ENCODE measurements at places on chromosomes 7 and 10. TPM values are rescaled to one million over a fixed set of nuclear protein-coding genes. Genes with fewer than 3 reads are reported as not detected.

The NUTM2E gene
- total RNA-seq: not detected

DNA sequence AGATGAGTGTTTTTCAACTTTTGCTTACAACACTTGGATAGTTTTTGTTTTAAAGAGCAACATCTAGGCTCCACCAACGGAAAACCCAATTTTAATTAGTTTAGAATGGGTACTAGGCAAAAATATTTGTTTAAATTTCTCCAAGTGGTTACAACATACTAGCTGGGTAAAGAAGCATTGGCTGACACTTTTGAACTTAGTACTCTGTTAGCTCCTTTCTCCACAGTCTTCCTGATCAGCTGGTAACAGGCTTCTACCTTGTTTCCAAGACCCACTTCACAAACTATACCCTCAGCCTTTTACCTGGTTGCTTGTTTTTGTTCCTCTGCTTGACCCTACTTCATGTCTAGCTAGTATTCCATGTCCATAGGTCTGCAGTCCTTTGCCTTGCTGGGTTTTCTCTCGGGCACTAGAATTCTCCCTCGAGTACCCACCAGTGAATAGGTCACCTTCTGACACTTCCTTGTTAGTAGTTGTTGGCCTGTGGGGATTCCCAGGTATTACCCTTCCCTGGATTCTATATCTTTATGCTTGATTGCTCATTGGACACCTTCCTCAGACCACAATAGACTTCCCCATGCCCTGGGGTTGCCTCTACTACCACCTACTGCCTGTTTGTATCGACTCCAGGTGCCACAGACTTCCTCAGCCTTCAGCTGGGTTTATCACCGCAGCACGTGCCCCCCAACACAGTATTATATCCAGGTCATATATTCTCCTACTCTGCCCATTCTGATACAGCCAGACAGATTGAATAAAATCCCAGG, 42.0 kb downstream of the PRPS1L1 start:
- no peak overlapping the region for H3K27ac ChIP-seq
- H3K27me3 ChIP-seq: no peaks in the 10 kb centered on the region
- H3K4me1 ChIP-seq: no peaks in the 10 kb centered on the region
- H3K4me3 ChIP-seq: no peak overlapping the region
- DNase-seq: no peak

- no peak for DNase-seq
- H3K36me3 ChIP-seq: no peaks in the 10 kb centered on the region
- peaks cover 15% of the 10 kb centered on the region for H3K4me1 ChIP-seq
- H3K27me3 ChIP-seq: no peaks in the 10 kb centered on the region
- H3K27ac ChIP-seq: peak overlapping the region; percentile 6
Measured at GRCh38 chr7:30278376-30278775, 6.0 kb upstream of the ZNRF2 start.

DNA sequence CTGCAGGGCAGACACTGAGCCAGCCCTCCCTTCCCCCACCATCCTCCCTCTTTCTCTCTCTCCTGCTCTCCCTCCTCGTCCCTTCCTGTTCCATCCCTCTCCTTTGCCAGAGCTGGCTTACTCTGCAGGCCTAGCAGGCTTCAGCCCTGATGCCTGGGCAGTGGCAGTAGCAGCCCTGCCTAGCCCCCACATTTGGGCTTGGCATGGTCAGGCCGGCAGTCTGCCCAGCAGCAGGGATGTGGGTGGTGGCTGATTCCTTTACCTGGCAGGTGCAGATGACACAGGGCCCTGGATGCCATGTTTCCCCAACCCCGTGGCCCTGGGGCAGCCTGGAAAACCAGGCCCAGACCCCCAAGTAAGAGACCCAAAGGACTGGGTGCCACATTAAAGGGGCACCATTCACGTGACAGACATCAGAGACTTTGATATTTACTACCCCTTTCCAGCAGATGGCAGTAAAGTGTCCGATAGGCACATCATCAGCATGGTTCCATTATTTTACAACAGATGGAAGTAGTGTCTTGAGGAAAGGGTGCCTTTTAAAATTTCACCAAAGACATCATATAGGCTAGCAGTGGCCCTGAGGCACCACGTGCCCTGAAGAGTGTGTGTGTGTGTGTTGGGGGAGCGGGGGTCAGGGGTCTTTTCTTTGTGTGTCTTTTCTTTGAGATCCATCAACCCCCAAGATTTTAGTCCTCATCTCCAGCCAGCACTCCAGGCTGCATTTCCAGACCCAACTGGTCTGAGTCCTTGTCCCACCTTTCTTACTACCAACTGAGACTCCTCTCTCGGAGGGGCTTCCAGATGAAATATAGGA, 5.9 kb downstream of the KCP start:
- H3K27me3 ChIP-seq: peaks cover 9% of the 10 kb centered on the region
- H3K4me1 ChIP-seq: no peaks in the 10 kb centered on the region
- H3K4me3 ChIP-seq: no peak overlapping the region
- no peaks in the 10 kb centered on the region for H3K36me3 ChIP-seq

The GBX1 gene
- total RNA-seq: not detected

The CUZD1 gene
- not detected for total RNA-seq

DNA sequence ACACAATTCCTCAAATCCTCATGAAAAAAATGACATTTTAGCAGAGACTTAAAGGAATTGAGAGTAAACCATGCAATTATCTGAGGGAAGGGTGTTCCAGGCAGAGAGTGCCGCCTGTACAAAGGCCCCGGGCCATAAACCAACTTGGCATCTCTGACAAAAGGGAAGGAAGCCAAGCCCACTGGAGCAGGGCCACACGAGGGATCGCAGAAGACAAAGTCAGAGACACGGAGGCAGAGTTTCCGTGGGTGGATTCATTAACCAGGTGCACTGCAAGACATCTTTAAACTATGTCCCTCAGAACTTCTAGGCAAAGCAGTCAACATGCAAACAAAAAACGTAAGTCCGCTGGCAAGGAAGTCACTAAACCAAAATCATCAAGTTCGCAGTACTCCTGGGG, 92.0 kb downstream of the SFMBT2 start:
- H3K4me3 ChIP-seq: no peak overlapping the region
- peak; percentile 21 for DNase-seq
- H3K27me3 ChIP-seq: no peaks in the 10 kb centered on the region
- H3K27ac ChIP-seq: no peak overlapping the region
- peaks cover 16% of the 10 kb centered on the region for H3K4me1 ChIP-seq
- H3K36me3 ChIP-seq: no peaks in the 10 kb centered on the region

DNA sequence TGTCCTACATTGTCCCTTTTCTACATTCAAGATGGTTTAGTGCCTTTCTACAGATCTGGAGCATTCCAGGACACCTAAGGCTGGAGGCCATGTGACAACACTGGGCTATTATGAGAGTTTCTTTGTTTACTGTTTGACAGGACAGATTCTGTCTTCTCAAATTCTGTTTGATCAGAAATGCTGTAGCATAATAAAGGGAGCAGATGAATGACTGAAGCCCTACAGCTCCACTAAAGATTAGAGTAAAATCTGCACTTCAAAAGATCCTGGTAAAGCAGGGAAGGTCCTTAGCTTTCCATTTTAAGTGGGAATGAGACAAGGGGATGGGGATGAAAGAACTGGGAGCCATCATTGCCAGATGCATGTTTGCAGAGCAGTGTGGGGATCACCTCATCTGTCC, 38.4 kb downstream of the TMEM229A start:
- no peak for DNase-seq
- H3K36me3 ChIP-seq: no peaks in the 10 kb centered on the region
- H3K4me1 ChIP-seq: no peaks in the 10 kb centered on the region
- H3K27ac ChIP-seq: no peak overlapping the region
- H3K27me3 ChIP-seq: no peaks in the 10 kb centered on the region

- no peak overlapping the region for H3K4me3 ChIP-seq
- H3K4me1 ChIP-seq: peaks cover 16% of the 10 kb centered on the region
- no peaks in the 10 kb centered on the region for H3K36me3 ChIP-seq
Measured at GRCh38 chr10:31607481-31607880, 288.5 kb downstream of the ZEB1 start.

GRCh38 chr7:16579216-16579615, 52.6 kb downstream of the LRRC72 start:
- no peaks in the 10 kb centered on the region for H3K4me1 ChIP-seq
- no peak for DNase-seq
- H3K27ac ChIP-seq: no peak overlapping the region
- H3K36me3 ChIP-seq: no peaks in the 10 kb centered on the region
- H3K4me3 ChIP-seq: no peak overlapping the region

- H3K36me3 ChIP-seq: no peaks in the 10 kb centered on the region
- H3K27ac ChIP-seq: peak within 1 kb of the TSS; percentile 15
- peak within 1 kb of the TSS; percentile 60 for H3K4me3 ChIP-seq
- DNase-seq: peak; percentile 78
- no peaks in the 10 kb centered on the region for H3K27me3 ChIP-seq
Measured at GRCh38 chr10:122879339-122880273, at the start of gene FAM24B. FAM24B (minus strand) TSS chr10:122879581; CDS start chr10:122850515, 29,066 bp downstream.
